ENCODE measurements at places on chromosomes 12 and 14.

GRCh38 chr12:109678719-109679118 is 34.9 kb upstream of the FAM222A start:
- DNase-seq, result no peak

DNA sequence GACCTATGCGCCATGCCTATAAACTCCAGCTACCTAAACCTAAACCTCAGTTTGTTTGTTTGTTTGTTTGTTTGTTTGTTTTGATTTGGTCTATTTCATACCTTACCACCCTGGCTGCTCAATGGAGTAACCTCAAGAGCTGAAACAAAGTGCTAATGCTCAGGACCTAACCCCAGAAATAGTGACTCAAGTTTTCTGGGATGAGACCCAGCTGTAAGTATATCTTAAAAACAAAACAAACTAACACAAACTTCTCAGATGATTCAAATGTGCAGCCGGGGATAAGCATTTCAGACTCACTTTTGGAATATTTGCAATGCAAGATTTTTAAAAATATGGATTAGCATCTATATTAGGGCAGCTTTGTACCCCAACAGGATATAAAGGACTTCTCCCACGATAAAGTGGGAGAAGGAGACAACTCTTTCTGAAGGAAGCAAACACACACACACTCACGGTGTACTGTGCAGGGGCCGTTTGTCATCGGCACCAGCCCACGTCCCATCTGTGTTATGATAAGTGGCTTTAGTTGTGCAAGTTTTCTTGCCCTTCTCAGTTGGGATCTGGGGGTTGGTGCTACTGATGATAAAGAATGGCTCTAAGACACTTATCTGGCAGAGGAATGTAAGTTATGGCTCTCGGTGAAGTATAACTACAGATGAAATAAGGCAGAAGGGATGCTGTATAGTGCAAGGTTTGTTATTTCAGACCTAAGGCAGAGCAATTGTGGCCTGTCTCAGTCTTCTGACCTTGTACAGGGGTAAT is 516.7 kb upstream of the TMEM132C start:
- DNase-seq, result no peak

GRCh38 chr12:75525263-75525662 is 13.9 kb upstream of the KRR1 start:
- no peak for DNase-seq

DNA sequence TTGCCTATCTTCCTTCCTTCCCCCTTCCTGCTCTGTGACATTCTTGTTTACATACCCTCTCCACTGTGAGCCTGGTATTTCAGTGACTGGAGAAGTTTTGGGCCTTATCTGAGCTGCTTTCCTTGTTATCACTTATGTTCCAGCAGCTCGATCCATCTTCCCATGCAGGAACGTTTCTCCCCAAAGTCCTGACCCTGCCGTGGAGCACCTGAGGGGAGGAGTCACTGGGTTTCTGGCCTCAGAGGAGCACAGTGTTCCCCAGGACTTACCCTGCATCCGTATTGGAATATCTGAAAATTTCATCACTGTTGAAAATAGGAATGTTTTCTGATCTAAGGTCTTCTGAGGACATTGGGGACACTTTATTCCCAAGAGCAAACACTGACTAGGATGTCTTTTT is 141.8 kb downstream of the CACNA1C start:
- no peak for DNase-seq

DNA sequence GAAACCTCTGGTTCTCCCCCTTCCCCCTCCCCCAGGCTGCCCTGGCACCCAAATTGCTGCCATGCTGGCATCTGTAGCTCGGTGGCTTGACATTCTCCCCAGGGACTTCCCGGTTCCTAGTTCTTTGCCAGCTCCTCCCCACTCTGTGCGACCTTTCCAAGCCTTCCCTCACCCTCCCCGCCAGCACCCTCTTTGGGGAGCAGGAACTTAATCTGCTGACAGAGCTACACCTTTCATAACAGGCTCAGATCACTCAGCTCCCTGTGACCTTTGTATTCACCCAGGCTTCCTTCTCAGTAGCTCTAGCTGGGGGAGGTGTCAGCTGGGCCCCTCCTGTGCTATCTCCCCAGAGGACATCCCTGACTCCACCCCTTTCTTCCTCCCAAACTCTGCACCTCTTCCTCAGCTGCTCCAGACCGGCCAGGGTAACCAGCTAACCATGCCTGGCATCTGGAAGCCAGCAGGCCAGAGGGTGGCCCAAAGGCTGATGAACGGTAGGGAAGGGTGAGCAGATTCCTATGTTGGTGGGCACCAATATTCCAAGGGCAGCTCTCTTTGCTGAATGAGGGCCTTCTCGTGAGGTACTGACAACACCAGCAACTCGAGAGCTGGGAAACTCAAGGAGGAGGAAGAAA is 1.8 kb upstream of the COX14 start:
- no peak for DNase-seq

GRCh38 chr12:80811957-80812708 is 95.4 kb downstream of the MYF5 start:
- no peak for DNase-seq

GRCh38 chr12:108254517-108255251 is 84.4 kb downstream of the CMKLR1 start:
- DNase-seq, result no peak

DNA sequence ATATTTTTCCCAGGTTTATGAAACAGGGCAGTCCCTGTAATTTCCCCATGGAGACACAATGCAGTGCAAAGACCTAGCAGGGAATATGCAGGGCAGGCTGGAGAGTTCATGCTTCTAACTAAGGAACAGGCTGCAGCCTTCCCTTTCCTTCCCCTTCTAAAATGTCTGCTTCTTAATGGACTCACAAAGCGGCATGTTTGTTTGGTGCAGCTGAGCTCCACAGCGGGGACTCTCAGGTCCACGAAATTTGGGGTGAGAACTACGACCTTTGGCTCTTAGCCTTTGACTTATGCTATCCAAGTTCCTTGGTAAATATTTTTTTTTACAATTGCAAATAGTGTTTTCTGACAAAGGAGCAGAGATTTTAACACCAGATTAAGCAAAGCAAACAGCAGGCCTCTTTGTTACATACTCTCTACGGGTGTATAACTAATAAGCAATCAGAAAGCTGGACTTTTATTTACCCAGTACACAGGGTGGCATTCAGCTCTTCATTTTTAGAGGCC is 323.6 kb downstream of the ZFP36L1 start:
- DNase-seq, result no peak

GRCh38 chr12:26539131-26539530 is 293.9 kb downstream of the ITPR2 start:
- no peak for DNase-seq

DNA sequence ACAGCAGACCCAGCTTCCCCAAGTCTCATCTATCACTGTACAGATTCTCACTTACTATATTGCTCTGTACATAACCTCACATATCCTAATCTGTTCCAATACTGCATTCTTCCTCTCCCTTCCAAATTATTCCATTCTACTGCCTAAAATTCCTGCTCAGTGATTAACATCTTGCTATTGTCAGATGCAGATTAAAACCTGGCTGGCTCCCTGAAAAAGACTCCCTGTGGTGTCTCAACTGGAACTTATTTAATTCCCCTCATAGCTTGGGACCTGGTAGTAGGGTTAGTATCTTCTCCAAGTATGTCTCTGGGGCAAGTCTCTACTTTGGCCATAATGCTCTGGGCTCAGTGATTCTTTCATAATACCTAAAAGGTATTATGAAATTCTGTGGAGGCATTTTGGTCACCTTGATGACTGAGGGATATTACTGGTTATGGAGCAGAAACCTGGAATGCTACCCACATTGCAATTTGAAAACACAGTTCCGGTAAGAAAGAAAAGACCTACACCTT is 55.8 kb downstream of the PAWR start:
- DNase-seq, result no peak

- no peak for DNase-seq
These were observed 50.8 kb upstream of the SEL1L start for GRCh38 chr14:81584495-81584894.

- no peak for DNase-seq
These were observed 87.8 kb upstream of the GZMB start for GRCh38 chr14:24721775-24722174.

DNA sequence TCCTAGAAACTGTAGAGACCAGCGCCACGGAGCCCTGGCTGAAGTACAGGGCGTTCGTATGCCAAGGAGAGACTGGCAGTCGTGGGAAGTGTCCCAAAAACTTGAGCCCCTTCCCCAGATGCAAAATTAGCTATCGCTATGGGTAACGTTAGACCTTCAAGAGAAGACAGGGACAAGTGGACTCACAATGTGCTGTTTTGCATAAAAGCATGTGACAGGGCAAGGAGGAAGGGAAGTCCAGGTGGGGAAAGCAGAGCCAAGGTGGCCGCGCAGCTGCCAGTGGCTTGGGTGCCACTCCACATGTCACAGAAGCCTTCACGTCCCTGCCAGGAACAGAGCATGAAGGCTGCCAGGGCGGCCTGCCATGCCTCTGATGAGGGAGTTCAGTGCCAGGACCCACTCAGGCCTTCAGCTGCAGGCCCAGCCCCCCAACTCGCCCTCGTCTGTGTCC is 61.2 kb upstream of the DYNC1H1 start:
- peak; percentile 67 for DNase-seq

DNA sequence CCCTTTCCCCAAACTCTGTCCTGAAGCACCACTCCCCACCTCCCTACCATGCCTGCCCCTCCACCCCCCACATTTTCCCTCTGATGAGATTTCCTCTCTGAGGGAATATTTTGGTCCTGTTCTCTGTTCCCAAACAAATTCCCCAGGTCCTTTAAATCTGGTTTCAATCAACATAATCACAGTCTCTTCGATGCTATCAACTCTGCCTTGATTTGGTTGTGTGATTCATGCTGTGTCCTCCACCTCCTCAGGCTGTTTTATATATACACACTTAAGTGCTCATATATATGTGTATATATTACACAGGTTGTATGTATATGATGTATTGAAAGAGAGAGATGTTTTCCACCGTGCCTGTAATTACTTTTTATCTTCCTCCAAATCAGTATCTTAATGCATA is 36.0 kb downstream of the NTF3 start:
- no peak for DNase-seq

DNA sequence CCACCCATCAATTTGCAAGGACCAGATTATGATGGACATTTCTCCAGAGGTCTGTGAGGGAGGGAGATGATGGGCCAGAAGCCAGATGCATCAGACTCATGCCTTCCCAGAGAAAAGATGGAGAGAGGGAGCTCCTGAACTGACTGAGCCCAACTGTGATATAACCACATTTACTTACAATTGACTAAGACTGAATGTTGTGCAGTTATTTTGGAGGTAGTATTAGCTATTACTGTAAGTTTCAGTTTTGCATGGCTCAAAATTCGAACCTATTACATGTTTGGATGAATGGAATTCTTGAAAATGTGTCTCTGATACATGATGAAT is 211.1 kb upstream of the SFSWAP start:
- DNase-seq, result no peak

GRCh38 chr12:66268562-66268961 is 33.7 kb upstream of the HELB start:
- no peak for DNase-seq

GRCh38 chr12:104846056-104846767 is 111.9 kb downstream of the SLC41A2 start:
- DNase-seq, result no peak

DNA sequence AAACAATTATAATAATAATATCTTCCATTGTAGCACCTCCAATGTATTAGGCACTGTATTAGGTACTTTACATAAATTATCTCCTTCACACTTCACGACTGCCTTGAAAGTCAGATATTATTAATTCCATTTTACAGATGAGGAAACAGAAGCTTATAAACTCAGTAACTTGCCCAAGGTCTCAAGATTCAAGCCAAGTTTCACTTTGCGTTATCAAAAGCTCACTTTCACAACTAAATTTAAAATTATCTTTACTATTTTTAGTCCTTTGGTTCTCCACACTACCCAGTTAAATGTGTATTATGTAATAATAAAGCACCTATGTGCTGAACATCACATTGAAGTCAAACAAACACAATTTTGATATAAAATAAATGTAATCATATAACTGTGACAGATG is 55.8 kb downstream of the NUMB start:
- no peak for DNase-seq

- DNase-seq, result no peak
These were observed 1.6 kb downstream of the VDR start for GRCh38 chr12:47903151-47903611.

DNA sequence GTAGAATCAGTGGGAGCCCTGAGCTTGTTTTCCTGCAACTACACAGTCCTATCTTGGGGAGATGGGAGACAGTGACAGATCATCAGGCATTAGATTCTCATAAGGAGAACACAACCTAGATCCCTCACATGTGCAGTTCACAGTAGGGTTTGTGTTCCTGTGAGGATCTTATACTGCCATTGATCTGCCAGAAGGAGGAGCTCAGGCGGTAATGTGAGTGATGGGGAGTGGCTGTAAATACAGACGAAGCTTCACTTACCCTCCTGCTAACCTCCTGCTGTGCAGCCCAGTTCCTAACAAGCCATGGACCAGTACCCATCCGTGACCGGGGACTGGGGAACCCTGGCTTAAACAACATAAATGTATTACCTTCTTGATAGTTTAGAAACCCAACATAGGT is 1034.1 kb downstream of the BCL11B start:
- DNase-seq, result no peak

- peak; percentile 1 for DNase-seq
These were observed 105.2 kb upstream of the RPH3A start for GRCh38 chr12:112686373-112686772.

GRCh38 chr14:53010193-53011040 is 59.6 kb upstream of the FERMT2 start:
- DNase-seq, result no peak

DNA sequence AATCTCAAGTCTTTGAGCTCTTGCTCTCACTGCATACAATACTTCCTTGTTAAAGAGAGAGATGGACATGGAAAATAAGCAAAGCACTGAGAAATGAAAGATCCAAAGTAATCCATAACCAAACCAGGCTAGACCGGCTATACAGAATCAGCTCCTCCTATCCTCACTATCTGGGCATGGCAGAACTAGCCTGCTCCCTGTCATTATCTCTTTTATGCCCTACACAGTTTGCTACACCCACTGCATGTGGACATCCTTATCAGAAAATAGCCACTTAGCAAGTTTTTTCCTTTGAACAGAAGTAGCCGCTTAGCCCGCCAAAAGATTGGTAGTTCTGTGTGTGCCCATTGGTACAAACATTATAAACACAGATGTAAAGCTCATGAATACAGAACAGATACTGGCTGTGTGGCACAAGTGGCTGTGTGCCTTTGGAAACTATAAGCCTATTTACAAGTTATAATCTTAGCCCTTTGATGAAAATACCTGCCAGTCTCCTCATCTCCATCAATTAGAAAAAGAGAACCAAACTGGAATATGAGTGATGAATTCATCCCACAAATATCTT is 34.7 kb downstream of the SPTB start:
- DNase-seq, result no peak
